HAP-1 (cell line): ENCODE measurements at places on chromosomes 11 and 22.
A peak's percentile ranks its signal among the peaks of the same experiment; 100 is the strongest.

GRCh38 chr11:60241786-60242185, 1.2 kb downstream of the MS4A4E start:
- DNase-seq = no peak

- no peak for DNase-seq
Measured at GRCh38 chr11:62242021-62242420, at the start of gene SCGB1D2. TSS of gene SCGB1D2 (plus strand) at chr11:62242239. CDS start at chr11:62242308, 69 bp downstream.

GRCh38 chr11:41382927-41383326, 76.5 kb downstream of the LRRC4C start:
- no peak for DNase-seq

GRCh38 chr11:76810151-76810853, 27.1 kb downstream of the TSKU start:
- peak; percentile 65 for DNase-seq

GRCh38 chr11:126339073-126339862, 16.2 kb upstream of the ST3GAL4 start:
- DNase-seq = no peak

- no peak for DNase-seq
Measured at GRCh38 chr11:74090701-74091100, 80.1 kb downstream of the C2CD3 start.

- no peak for DNase-seq
Measured at GRCh38 chr11:128757235-128757711, 63.4 kb downstream of the FLI1 start.

DNA sequence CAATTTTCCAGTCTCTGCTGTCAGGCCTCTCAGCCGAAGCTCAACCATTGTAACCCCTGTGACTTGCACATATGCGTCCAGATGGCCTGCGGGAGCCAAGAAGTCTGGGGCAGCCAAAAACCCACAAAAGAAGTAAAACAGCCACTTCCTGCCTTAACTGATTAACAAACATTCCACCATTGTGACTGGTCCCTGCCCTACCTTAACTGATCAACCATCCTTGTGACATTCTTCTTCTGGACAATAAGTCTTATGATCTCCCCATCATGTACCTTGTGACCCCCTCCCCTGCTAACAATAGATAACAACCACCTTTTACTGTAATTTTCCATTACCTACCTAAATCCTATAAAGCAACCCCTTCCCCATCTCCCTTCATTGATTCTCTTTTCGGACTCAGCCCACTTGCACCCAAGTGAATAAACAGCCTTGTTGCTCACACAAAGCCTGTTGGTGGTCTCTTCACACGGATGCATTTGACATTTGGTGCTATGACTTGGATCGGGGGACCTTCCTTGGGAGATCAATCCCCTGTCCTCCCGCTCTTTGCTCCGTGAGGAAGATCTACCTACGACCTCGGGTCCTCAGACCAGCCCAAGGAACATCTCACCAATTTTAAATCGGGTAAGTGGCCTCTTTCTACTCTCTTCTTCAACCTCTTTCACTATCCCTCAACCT, 1.3 kb upstream of the NDUFC2 start:
- no peak for DNase-seq

DNA sequence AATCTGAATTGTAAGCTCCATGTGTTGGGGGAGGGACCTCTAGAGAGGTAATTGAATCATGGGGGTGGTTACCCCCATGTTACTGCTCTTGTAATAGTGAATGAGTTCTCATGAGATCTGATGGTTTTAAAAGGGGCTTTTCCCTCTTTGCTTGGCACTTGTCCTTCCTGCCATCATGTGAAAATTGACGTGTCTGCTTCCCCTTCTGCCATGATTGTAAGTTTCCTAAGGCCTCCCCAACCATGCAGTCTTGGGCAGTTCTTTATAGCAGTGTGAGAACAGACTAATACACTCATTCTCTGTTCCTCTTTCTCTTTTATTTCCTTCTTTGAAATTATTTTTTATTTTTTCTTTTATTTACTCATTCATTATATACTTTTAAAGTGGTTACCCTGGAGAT, 239.4 kb downstream of the CSNK2A3 start:
- DNase-seq = no peak

GRCh38 chr22:39349506-39349966, 255 bp upstream of the SYNGR1 start:
- DNase-seq = peak; percentile 71

DNA sequence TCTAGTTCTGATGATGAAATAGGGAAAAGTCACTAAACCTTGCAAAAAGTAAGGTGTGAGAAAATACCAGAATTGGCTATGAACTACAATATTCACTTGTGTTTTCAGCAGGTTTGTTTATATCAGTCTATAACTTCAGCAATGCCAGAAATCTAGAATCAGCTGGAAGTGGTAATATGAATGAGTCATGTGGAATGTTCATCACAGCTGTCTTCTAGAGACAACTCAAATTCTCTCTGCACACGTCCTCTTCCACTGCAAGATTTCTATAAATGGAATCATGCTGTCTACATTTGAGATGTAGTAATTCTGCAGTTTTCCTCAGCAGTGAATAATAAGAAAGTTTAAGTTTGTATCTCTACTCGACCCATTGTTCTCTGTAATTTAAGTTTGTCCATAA, 89.9 kb downstream of the OR4A15 start:
- DNase-seq = no peak

GRCh38 chr11:11504071-11504470, 117.7 kb downstream of the GALNT18 start:
- DNase-seq = no peak

- no peak for DNase-seq
Measured at GRCh38 chr11:71172680-71173079, 79.7 kb downstream of the SHANK2 start.

- no peak for DNase-seq
Measured at GRCh38 chr11:35629914-35630313, 11.7 kb downstream of the FJX1 start.

- no peak for DNase-seq
Measured at GRCh38 chr22:40904101-40904500, 42.2 kb upstream of the DNAJB7 start.

DNA sequence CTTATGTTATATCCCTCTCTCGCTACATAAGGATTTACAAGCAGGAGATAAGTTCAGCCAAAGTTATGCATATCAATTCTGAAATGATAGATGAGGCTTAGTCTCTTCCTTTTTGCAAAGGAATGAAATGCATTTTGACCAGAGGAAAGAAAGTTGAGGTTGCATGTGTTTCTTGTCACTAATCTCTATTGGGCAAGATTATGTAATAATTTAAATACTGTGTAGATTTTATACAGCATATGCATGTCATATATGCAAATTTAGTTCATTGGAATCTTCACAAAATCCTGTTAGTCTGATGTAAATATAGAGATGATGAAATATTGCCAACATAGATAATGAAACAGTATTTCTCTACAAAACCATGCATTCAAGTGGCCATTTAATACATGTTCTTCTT, 858.7 kb upstream of the RAG2 start:
- DNase-seq = no peak

GRCh38 chr22:24428751-24429410, 1.5 kb downstream of the ADORA2A start:
- DNase-seq = no peak

DNA sequence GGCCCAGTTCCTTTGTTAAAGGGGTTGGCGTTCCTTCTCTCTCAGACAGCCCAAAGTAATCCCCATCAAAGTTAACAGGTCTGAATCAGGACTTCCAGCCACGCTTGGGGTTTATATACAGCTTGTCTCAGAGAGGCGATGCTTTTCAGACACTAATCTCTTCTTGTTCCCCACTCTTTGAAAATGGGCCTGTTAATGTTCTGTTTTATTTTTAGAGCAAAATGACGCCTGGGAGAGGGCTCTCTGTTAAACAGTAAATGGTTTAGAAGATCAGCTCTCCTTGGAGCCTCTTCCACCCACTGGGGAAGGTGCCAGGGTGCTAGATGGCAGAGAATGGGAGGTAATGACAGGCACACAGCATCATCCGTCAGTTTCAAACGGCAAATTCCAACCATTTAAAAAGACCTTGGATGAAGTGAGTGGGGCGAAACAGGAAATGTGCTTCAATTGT, 235.9 kb upstream of the NARS2 start:
- no peak for DNase-seq

DNA sequence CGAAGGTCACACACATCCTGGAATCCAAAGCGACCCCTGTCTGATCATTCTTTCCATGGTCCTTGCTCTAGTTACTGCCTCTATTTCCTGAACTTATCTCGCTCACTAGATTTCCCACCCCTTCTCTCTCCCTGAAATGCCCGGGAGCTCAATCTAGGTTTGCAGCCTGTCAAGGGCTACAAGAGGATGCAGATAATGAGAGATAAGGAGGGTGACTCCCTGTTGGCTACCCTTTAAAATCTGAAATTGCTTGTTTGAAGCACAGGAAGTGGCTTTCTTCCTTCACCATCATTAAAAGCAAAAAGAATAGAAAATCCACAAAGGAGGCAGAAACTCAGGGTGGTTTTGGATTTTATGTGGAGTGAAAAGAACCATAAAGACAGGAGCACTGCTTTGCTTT, 13.0 kb upstream of the FLI1 start:
- DNase-seq = no peak

- DNase-seq = no peak
Measured at GRCh38 chr22:28029201-28029948, 110.3 kb upstream of the PITPNB start.

DNA sequence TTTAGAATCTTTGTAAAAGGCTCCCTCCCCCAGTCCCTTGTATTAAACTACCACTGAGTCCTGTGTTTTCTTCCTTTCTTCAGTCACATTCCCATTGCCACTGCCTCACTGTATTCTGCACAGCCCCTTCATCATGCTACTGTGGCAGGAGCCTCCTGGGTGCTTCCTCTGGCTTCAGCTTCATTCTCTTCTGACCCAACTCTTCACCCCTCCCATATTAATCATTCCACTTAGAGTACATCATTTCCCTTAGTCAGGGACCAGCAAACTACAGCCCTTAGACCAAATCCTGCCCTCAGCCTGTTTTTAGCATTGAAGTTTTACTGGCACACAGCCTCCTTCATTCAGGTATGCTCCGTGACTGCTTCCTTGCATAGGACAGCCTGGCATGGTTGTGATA, 127.7 kb upstream of the MTNR1B start:
- no peak for DNase-seq

DNA sequence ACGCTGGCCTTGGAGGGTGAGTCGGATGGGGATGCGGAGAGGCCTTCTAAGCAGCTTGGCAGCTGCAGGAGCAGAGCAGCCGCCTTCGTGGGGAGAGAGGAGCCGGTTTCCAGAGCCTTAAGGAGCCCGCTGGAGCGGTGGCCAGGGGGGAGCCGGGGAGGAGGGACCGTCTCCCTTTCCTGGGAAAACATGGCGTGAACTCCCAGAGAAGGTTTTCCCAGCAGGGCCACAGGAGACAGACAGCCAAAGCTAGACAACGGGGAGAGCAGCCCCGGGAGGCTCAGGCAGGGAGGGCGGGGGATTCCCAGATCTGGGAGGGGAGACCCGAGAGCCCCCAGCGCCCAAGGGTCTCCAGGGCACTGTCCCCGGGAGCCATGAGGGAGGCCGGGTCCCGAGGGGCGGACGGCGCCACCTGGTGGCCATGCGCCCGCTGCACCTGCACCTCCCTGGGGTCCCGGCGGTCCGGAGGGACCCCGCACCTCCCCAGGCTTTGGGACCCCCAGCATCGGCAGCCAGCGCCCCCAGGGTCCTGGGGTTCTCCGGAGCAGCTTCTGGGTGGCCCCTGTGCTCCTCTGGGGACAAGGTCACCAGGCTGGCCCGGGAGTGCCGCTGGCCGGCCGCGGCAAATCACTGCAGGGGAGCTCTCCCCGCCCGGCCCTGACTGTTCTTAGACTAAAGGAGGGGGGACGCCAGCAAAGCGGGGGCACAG, 2.4 kb upstream of the SYT8 start:
- DNase-seq = peak; percentile 19

DNA sequence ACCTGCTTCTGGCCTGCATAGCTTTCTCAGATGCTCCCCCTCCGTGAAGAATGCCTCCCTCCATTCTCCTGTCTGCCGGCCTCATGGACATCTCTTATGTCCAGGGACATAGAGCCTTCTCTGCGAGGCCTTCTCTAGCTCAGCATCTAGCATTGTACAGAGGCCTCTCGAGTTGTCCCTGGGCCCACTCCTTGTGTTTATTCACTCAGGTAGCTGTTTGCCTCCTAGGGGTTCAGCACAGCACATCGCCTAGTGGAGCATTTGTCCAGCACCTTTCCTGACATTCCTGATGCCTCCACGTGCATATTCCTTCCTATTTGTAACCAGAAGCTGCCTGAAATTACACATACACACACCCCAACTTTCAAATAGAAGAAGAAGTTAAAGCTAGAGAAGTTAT, 101.3 kb downstream of the TBC1D22A start:
- no peak for DNase-seq

GRCh38 chr22:40401981-40402406, 31.6 kb downstream of the SGSM3 start:
- no peak for DNase-seq

- DNase-seq = no peak
Measured at GRCh38 chr22:17116572-17117330, 4.4 kb downstream of the TMEM121B start.

DNA sequence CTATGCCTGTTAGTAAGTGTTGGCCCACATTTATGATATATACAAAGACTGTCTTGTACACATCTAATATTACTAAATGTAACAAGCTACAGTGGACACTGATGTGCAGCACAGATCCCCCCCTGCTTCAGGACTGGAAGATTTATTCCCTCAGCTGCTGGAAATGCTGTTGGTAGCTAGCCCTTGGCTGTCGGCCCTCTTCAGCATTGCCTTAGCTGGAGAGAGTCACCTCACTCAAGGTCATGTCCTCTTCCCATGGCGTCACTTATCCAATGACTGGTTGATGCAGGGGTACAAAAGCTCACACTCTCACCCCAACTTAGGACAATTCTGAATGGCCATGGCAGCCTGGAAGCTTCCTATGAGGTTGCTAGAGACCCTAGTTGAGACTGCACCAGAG, 312.7 kb downstream of the SOX6 start:
- no peak for DNase-seq

DNA sequence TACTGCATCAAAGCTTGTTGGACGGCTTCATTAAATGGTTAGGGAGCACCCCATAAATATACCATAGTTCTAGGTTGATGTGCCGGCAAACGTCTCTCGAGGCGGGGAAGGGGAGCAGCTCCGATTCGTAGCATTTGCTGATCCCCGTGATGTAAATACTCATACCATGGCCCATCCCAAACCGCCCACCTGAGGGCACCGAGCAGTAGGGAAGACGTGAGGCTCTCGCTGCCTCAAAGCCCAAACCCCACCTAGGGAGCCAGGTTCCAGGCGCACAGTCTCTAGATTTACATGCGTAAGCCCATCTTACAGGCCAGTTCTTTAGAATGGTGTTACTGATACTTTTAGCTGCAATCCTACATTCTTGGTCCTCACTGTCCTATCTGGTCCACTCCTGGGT, 124.0 kb downstream of the FEZ1 start:
- no peak for DNase-seq
